ENCODE measurements at places on chromosomes 11 and 22.

DNA sequence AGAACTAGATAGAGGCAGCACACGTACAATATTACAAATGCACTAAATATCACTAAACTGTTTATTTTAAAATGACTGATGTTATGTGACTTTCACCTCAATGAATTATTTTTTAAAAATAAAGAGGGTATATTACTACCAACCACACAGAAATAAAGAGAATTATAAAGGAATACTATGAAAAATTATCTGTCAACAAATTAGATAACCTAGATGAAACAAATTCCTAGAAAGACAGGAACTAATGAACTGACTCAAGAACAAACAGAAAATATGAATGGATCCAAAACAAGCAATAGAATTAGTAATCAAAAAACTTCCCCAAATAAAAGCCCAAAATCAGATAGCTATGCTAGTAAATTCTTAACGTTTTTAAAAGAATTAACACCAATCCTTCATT is 10.3 kb downstream of the ZNF280B start:
- no peak for DNase-seq

- DNase-seq: no peak
These were observed 12.0 kb downstream of the ST14 start for GRCh38 chr11:130171534-130171933.

- no peak for DNase-seq
These were observed 24.6 kb downstream of the LMO1 start for GRCh38 chr11:8239040-8239439.

- DNase-seq: no peak
These were observed 553.6 kb downstream of the NTM start for GRCh38 chr11:131924001-131924400.

GRCh38 chr22:29854432-29854831 is 16.4 kb upstream of the ASCC2 start:
- DNase-seq: no peak

DNA sequence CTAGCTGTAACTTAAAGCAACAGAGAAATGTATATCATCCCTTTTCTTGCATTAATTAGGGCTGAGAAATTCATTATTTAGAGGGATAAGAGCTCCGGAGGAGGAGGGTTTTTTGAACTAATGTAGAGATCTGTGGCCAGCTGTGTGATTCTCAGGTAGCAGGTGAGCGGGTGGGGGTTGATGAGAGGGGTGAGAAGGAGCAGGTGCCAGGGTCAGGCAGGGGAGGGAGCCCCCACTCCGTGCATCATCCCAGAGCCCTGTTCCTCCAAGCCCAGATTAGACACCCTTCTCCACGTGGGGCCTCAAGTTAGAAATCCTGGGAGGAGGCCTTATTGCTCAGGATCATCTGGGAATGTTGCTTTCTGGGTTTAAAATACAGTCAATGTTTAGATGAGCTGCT is 24.9 kb downstream of the ZBTB16 start:
- no peak for DNase-seq

DNA sequence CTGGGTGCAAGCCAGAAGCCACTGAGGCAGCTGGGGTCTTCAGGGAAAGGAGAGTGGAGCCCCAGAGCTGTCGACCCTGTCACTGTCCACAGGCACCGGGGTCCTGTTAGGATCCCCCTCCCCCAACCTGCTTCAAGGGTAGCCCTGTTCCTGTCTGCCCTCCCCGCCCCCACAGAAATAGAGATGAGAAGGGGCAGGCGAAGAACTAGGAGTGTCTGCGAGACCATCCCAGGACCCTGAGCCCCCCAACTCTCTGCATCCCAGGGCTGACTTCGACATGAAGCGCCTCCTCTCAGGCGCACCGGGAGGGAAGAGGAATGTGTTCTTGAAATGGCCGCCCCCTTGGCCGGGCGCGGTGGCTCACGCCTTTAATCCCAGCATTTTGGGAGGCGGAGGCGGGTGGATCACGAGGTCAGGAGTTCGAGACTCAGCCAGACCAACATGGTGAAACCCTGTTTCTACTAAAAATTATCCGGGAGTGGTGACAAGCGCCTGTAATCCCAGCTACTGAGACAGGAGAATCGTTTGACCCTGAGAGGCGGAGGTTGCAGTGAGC is 607 bp upstream of the ZNF70 start:
- DNase-seq: no peak

DNA sequence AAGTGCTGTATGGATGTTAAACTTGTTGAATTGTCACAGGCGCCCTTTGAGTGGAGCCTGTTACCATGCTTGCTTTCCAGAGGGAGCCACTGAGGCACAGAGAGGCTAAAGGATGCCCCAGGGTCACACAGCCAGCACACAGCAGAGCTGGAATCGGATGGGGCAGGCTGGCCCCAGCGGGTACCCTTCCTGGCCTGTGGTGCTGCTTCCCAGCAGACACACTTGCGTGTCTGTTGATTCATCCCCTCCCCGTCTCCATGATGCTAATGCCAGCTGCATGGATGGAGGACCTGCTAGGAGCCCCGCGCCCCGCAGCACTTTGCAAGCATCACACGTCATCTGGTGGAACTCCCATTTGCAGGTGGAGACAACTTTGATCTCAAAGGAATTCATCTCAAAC is 52.4 kb upstream of the SHISAL1 start:
- no peak for DNase-seq

GRCh38 chr11:68093565-68093964 is 27.6 kb downstream of the CHKA start:
- no peak for DNase-seq

DNA sequence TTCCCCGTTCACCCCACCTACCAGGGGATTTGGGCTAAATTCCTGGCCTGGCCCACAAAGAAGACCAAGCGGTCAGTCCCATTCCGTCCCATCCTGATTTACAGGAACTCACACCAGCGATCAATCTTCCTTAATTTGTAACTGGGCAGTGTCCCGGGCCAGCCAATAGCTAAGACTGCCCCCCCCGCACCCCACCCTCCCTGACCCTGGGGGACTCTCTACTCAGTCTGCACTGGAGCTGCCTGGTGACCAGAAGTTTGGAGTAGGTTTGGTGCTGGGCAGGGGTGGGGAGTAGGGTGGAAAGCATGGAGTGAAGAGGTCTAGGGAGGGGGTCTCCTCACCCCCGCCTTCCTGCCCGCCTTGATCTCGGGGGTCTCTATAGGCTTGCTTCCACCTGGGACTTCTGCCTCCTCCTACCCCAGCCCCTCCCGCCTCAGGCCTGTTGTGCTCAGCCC is at the start of gene SERPING1:
Gene SERPING1 (plus strand): TSS at position 225 of the 455 bp plus-strand sequence. CDS start 586 bp downstream, outside the sequence.
- no peak for DNase-seq

- DNase-seq: no peak
These were observed 104.6 kb upstream of the ANO3 start for GRCh38 chr11:26227301-26227746.

DNA sequence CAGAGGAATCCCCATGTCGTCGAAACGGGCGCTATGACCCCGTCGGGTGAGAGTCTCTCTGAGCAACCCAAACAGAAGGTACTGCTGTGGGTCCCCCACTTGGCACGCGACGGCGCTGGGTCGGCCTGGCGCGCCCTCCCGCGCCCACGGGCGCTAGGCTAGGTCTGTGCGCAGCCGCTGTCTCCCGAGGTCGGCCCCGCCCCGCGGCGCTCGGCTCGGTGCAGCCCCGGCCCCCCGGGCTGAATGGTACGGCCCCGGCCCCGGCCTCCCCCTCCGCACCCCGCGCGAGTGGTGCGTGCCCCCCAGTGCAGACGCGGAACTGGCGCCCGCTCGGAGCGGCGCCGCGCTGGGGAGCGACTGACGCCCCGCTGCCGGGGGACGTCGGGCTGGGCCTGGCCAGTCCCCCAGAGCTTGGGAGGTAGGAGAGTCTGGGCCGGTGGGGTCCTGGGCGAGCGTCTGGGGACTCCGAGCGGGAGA is at the start of gene MADD:
Gene MADD (plus strand): TSS at position 305 of the 477 bp plus-strand sequence.
- peak; percentile 87 for DNase-seq

DNA sequence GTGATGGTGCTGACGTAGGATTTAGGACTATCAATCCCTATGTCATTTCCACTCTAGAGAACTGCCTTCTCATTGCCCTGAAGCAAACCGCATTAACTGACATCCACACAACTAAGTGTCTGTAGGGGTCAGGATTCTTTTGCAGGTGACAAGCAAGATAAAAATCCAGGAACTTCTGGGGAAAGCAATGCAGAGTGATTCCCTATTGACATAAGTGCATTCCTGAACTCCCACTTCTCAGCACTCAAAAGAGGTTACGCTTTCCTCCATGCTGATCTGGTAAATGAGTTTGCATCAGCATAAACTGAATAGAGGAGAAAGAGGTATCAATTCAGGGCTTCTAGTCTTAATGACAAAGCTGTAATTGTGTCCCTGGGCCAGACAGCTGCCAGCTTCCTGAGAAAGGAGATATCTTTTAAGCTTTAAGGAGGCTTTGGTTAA is 224.6 kb upstream of the ISX start:
- DNase-seq: no peak

DNA sequence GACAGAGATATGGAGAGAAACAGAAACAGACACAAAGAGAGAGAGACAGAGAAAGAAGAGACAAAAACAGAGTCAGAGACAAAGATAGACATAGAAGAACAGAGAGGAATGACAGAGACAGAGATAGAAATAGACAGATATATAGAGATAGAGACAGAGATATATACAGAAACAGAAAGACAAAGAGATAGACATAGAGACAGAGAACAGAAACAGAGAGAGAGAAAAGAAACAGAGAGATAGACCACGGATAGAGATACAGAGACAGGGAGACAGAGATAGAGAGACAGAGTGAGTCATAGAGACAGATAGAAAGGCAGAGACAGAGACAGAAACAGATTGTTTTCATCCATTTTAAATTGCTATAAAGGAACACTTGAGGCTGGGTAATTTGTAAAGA is 12.3 kb upstream of the MPEG1 start:
- no peak for DNase-seq

DNA sequence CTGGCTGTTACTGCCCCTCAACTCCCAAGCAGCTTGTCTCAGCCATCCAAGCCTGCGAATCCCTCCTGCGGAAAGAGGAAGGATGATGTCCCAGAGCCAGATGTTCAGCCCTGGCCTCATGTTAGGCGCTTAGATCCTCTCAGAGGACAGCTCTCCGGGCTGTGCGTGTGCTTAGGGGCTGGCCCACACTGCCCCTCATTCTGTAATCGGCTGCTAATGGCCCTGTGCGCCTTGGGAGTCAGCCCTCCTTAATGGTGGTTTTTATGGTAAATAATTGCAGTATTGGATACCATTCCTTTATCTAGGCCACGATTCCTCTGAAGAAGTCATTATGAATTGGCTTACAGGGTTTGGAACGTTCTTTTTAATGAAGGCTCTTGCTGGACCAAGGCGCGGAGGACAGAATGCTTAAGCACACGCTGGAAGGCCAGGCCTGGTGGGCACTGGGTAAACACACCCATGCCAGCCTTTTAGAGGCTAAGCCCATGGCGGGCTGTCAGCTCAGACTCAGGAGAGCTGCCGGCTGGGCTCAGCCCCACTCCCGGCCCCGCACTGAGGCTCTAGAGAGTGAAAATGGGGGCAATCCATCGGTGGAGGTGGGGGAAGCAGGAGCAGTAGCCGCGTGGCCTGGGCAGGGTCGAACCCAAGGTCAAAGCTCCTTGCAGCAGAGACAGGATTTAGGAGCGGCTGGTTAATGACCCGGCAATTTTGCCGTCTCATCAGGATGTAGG is 1157.5 kb downstream of the BRD1 start:
- DNase-seq: no peak

GRCh38 chr11:123560006-123560405 is 94.4 kb downstream of the SCN3B start:
- DNase-seq: no peak

DNA sequence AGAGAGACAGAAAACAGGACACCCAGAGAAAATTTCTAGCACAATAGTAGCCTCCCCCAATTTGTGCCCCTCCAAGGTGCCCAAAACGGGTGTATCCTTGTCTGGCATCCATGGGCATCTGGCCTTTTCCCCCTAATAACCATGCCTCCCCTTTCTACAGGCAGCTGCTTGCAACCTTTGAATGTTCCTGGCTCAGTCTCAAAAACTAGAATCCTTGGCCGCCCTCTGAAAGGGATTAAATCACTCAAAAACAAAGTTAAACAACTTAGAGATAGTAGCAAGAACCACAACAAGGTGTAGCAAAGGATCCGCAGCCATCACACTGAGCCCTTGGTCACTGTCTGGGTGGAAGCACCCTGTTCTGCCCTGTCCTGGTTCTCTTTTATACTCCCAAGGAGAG is 105.6 kb downstream of the MN1 start:
- DNase-seq: no peak

DNA sequence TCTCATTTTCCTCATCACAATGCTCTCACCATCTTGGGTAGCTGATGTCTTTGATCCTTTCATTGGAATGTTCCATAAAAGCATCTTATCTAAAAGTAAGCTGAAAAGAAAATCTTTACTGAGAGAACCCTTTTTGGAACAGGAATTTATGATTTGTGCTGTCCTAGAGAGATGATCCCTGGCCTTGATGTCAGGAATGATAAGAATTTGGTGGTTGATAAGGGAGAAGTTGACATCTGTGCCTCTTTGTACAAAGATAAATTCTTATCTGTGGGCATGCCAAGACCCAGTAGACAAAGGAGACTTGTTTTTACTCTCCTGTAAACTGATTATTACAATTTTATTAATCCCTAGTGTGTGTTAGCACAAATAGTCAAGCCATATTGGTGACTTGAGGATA is 36.9 kb downstream of the NAALAD2 start:
- no peak for DNase-seq

DNA sequence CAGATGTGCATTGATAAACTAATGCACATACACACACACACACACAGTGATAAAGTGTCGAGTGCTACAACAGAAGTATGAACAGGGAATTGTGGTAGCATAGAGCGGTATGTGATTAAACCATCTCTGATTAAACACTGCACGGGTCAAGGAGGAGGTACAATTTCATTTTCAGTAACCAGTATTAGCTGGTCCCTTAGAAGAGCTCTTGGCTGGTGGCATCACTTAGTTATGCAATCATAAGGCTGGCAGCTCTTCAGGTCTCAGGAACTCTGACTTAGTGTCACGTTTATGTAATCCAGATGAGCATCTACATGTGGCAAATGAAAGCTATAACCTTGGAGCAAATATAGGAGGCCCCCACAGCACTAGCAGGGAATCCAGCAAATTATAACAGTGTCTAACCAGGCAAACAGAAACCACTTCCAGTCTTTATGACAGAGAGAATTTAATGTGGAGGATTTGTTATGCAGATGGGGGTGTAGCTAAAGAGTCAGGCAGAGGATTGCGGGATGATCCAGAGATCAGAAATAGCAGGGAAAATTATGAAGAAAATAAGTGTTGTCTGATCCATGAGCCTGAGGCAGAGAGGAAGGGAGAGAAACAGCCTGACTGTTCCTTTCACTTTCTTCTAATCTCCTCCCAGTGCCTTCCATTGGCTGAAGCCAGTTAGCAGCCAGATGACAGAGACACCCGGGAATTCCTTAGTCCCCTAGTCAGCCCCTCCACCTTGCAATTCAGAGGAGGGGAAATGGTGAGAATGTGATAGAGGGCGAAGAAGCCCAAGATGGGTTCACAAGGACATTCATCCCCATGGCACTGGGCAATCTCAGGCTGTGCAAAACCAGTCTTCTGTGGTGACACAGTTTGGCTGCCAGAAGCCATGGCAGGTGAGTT is 533.1 kb upstream of the TENM4 start:
- DNase-seq: no peak

DNA sequence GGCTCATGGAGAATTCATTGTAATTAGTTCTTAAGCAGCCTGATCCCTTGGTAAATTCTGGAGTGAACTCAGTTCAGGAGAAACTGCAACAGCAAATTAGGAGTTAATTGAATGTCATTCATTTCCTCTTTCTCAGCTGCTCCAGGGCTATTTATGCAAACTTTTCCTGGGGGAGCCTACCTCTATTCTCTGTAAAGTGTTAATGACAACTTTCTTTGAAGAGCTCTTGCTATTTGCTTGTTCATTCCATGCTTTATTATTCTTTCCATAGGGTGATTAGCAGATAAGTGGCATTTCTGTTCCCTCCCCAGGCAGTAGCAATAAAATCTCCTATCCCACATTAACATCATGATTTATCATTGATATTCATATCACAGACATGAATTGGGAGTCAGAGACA is 267.6 kb upstream of the DDI1 start:
- DNase-seq: no peak

All from type B pancreatic cell (in vitro differentiated cells).